ENCODE measurements at places on chromosomes 7 and 10.

DNA sequence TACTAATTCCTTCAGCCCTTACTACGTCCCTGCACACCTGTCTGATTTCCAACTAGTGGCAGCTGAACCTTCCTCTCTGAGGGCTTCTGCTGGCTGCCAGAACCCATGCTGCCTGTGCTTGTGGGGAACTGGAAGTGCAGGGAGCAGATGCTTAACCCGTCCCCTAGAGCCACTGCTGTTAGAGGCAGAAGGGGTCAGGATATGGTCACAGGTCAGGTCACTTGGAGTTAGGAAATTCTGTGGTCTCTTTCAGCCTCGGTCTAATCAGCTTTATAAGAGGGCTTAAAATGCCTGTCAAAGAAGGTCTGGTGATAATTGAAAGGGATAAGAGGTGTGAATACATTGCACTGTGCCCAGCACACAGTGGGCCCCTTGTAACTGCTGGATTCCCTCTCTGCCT, 82.0 kb downstream of the PLPP4 start:
- DNase-seq, result no peak

GRCh38 chr10:102016416-102016815, 39.6 kb downstream of the ARMH3 start:
- no peak for DNase-seq

GRCh38 chr10:100614429-100615095, 78.8 kb downstream of the HIF1AN start:
- DNase-seq, result no peak

GRCh38 chr7:28277364-28277763, 96.8 kb upstream of the JAZF1 start:
- no peak for DNase-seq

GRCh38 chr7:73342645-73343044, 14.7 kb downstream of the FKBP6 start:
- peak; percentile 59 for DNase-seq

DNA sequence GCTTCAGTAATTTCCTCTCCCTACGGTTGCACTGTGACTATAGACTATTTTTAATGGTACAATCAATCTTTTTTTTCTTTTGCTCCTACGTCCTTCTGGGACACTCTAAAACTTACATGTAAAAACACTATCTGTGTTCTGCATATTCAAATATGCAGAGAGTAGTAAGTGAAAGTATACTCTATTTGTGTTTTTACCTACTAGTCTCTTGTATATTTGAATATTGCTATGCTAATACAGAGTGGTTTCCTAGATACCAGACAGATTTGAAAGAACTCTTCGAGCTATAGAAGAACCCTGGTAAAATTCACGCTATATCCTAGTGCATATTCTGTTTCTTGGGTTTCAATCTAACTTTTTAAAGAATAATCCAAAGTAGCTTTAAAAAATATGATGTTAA, 200.8 kb upstream of the LRRN3 start:
- DNase-seq, result no peak

- DNase-seq, result peak; percentile 38
These were observed 115.1 kb downstream of the PON1 start for GRCh38 chr7:95209276-95209675.

Measured in fibroblast of skin of abdomen (primary cell).